ENCODE measurements at places on chromosomes 7 and 10.

GRCh38 chr10:112706577-112706976 lies 243.5 kb upstream of the TCF7L2 start:
- no peak for ATAC-seq

- ATAC-seq, result no peak
Observed at GRCh38 chr7:128215739-128216138, 25.3 kb upstream of the LEP start.

GRCh38 chr7:46577394-46577793 lies 656.3 kb upstream of the IGFBP3 start:
- no peak for ATAC-seq

- no peak for ATAC-seq
Observed at GRCh38 chr10:69279110-69279509, 814 bp downstream of the HK1 start.

DNA sequence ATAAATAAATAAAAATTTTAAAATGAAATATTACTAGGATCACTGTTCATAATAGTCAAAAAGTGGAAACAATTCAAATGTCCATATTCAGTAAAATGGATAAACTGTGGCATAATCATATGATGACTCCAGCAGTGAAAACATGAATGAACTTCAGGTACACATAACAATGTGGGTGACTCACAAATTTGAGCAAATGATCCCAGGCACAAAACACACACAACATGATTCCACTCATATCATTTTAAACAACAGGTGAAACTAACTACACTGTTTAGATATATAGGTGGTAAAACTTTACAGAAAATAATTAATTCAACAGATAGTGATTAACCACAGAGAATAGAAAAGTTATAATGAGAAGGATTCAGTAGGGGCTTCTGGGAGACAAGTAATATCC lies 14.7 kb upstream of the SAMD8 start:
- ATAC-seq, result no peak

- ATAC-seq, result no peak
Observed at GRCh38 chr10:58412502-58412961, 27.3 kb downstream of the TFAM start.

DNA sequence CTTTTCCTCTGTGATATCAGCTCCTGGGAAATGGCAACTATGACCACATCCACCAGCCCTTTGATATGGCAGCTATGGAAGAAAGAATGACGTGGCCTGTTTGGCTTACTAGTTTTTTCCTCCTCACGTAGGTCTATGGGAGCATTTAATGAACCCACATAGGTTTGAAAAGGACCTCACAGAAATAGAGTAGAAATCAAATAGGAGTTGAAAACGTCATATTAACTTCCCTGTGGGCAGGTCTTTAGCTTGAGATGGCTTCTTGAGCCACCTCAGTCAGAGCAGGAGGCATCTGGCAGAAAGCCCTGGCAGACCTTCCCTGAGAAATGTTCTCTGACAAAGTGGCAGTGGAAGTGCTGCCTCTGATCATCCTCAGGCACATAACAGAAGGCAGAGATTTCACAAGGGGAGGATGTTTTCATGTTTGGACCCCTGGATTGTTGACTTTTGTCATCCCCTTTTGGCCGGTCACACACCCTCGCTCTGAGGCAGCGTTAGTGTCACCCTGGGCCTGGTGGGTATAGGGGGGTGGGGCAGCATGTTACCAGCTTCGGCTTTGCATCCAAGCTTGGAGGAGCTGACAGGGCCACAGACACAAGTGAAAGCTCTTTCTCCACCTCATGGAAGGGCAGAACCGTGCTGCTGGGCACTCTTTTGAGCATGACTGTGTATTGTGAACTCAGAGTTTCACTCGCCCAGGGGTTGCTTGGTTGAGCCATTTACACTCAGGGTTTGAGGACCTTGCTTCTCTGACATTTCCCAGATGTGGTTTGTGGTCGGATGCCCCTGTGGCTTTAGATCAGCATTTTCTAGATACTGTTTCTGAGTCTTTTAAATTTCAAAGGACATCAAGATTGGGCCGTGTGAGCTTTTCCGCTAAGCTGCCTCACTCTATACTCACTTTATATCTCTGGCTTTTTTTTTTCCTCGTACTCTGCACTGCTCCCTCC lies 184.2 kb downstream of the STK31 start:
- ATAC-seq, result no peak

- ATAC-seq, result no peak
Observed at GRCh38 chr7:132417103-132417906, 159.0 kb downstream of the PLXNA4 start.

- ATAC-seq, result no peak
Observed at GRCh38 chr7:114026486-114027089, 107.8 kb upstream of the PPP1R3A start.

DNA sequence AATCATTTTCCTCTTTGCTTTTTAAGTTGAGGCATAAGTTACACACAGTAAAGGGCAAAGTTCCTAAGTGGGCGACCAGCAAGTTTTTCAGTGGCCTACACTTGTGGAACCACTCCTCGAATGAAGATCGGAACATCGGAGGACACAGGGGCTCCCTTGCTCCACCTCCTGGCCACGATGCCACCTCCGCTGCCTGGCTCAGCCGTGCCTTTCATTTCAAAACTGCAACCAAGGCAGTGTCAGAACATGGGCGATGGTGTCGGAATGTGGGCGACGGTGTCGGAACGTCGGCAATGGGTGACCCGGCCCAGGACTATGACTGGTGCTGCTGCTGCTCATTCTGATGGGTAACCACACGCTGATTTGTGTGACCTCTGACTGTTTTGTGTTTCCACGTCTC lies 9.6 kb upstream of the VIPR2 start:
- ATAC-seq, result no peak

DNA sequence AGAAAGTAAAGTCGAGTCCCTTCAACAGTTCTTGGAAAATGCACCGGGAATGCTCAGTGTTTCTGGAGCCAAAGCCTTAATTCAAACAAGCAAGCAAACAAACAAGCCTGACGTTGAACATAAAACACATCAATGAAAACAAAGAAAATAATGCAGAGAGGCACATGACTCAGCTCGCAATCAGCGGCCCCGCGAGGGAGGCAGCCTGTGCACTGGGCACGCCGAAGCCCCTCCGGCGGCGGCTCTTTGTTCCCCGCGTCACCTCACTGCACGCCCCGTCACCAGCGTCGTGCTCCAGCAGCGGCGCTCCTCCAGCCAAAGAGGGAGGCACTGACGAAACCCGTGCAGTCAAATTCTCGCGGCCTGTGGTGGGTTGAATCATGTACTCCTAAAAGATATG lies 151.5 kb downstream of the DNAJB6 start:
- ATAC-seq, result no peak

GRCh38 chr10:93495654-93496321 lies 624 bp upstream of the CEP55 start:
- ATAC-seq, result peak; percentile 64

GRCh38 chr7:85239109-85239508 lies 52.3 kb upstream of the SEMA3D start:
- ATAC-seq, result no peak

GRCh38 chr7:107387128-107387527 lies 82.7 kb upstream of the GPR22 start:
- ATAC-seq, result no peak

- no peak for ATAC-seq
Observed at GRCh38 chr10:77633376-77633775, 4.2 kb downstream of the KCNMA1 start.

Data from gastroesophageal sphincter (tissue), 4 donors.